ENCODE measurements at places on chromosomes 1 and 21. TPM values are rescaled to one million over a fixed set of nuclear protein-coding genes. Genes with fewer than 3 reads are reported as not detected.
A peak's percentile ranks its signal among the peaks of the same experiment; 100 is the strongest.

Gene BLACAT1
- 0.03 TPM for polyA plus RNA-seq

Gene RNPC3
- polyA plus RNA-seq, result 9.9 TPM

Gene S100A1
- 0.59 TPM for polyA plus RNA-seq

Gene PDXK
- polyA plus RNA-seq, result 149 TPM

Gene CHI3L1
- 0.17 TPM for polyA plus RNA-seq

Gene GJC2
- polyA plus RNA-seq, result 1.7 TPM

Gene NES
- polyA plus RNA-seq, result 25.3 TPM

GRCh38 chr1:168506204-168506819 is 37.5 kb downstream of the XCL2 start:
- H3K4me1 ChIP-seq, result peaks cover 4% of the 10 kb centered on the region
- no peak overlapping the region for H3K4me3 ChIP-seq
- H3K27me3 ChIP-seq, result no peaks in the 10 kb centered on the region

DNA sequence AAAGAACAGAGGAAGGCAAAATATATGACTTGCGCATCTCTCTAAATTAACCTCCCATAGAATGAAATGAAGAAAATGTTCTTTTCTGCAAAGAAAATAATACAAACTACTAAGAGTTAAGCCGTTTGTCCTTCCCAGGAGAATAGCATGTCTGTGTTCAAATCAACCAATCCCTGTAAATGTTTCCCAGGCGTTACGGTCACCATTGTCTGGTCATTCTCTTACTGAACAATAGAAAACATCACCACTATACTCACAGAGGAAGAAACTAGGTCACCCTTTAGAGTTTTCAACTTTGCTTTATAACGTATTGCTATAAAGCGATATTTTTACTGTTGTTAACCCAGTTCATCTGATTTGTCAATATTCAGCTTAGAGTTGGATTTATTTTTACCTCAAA is 34.1 kb downstream of the COL11A1 start:
- H3K27me3 ChIP-seq, result no peaks in the 10 kb centered on the region
- H3K4me1 ChIP-seq, result no peaks in the 10 kb centered on the region
- no peak overlapping the region for H3K4me3 ChIP-seq
- no peak overlapping the region for H3K27ac ChIP-seq

- H3K27ac ChIP-seq, result no peak overlapping the region
- no peak overlapping the region for H3K4me3 ChIP-seq
- no peaks in the 10 kb centered on the region for H3K27me3 ChIP-seq
- H3K36me3 ChIP-seq, result no peaks in the 10 kb centered on the region
Observed at GRCh38 chr1:221878134-221878533, 136.2 kb upstream of the DUSP10 start.

- peak overlapping the region; percentile 65 for H3K27ac ChIP-seq
- H3K36me3 ChIP-seq, result no peaks in the 10 kb centered on the region
- H3K27me3 ChIP-seq, result no peaks in the 10 kb centered on the region
- H3K4me3 ChIP-seq, result no peak overlapping the region
- peak; percentile 82 for DNase-seq
Observed at GRCh38 chr1:45953934-45954847, 150.8 kb downstream of the MAST2 start.

- DNase-seq, result no peak
- no peaks in the 10 kb centered on the region for H3K36me3 ChIP-seq
- no peaks in the 10 kb centered on the region for H3K27me3 ChIP-seq
- no peak overlapping the region for H3K4me3 ChIP-seq
- no peaks in the 10 kb centered on the region for H3K4me1 ChIP-seq
Observed at GRCh38 chr1:176733661-176734060, 270.7 kb downstream of the PAPPA2 start.

GRCh38 chr1:22048351-22049192 is 3.9 kb upstream of the CDC42 start:
- peak; percentile 18 for DNase-seq
- H3K4me3 ChIP-seq, result no peak overlapping the region
- peaks cover 5% of the 10 kb centered on the region for H3K4me1 ChIP-seq

- no peak overlapping the region for H3K4me3 ChIP-seq
- H3K27me3 ChIP-seq, result peaks cover 41% of the 10 kb centered on the region
- DNase-seq, result peak; percentile 64
- peaks cover 3% of the 10 kb centered on the region for H3K4me1 ChIP-seq
- H3K36me3 ChIP-seq, result peaks cover 4% of the 10 kb centered on the region
- no peak overlapping the region for H3K27ac ChIP-seq
Observed at GRCh38 chr1:160085686-160086455, 4.5 kb downstream of the KCNJ9 start.

GRCh38 chr1:235077163-235077540 is 51.5 kb downstream of the TOMM20 start:
- DNase-seq, result no peak
- H3K27ac ChIP-seq, result peak overlapping the region; percentile 72
- H3K36me3 ChIP-seq, result no peaks in the 10 kb centered on the region
- peaks cover 43% of the 10 kb centered on the region for H3K4me1 ChIP-seq
- H3K27me3 ChIP-seq, result no peaks in the 10 kb centered on the region

GRCh38 chr1:8330271-8331125 is 12.6 kb downstream of the SLC45A1 start:
- no peak overlapping the region for H3K4me3 ChIP-seq
- peaks cover 11% of the 10 kb centered on the region for H3K36me3 ChIP-seq
- no peak overlapping the region for H3K27ac ChIP-seq
- H3K27me3 ChIP-seq, result no peaks in the 10 kb centered on the region

DNA sequence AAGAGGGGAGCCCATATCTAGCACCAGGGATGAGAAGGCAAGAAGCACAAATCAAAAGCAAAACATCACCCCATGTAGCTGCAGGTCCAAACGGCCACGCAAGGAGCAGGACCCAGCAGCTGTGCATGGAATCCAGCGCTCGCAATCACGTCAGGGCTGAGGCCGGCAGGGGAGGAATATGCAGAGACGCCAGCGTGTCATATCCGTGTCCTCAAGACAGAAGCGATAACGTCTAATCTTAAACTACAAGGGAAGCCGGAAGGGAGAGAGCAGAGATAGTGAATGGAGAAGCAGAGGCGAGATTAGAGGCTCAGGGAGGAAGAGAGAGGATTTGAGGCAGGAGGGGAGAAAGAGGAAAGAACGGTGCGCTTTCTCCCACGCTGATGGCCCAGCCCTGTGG is 39.1 kb downstream of the FBXO2 start:
- no peak for DNase-seq
- peaks cover 12% of the 10 kb centered on the region for H3K27me3 ChIP-seq
- H3K27ac ChIP-seq, result no peak overlapping the region
- H3K4me1 ChIP-seq, result no peaks in the 10 kb centered on the region
